ENCODE measurements at places on chromosomes 2 and 18.
A peak's percentile ranks its signal among the peaks of the same experiment; 100 is the strongest.

DNA sequence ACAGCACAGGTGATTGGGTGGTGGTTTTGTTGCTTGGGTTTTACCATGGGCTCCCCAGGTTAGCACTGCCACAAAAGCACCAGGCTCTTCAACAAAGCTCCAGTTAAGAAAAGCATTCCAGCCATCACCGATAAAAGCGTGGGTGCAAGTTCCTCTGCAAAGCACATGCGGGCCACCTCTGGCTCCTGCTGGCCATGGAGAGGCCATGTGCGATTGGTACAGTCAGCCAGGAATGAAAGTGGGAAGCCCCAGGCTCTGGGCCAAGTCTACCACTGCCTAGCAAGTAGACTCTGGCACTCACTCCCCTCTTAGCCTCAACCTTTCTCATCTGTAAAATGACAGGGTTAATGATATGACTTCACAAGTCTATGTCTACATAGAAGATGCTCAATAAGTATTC, 36.0 kb downstream of the BCL11A start:
- no peak for DNase-seq

DNA sequence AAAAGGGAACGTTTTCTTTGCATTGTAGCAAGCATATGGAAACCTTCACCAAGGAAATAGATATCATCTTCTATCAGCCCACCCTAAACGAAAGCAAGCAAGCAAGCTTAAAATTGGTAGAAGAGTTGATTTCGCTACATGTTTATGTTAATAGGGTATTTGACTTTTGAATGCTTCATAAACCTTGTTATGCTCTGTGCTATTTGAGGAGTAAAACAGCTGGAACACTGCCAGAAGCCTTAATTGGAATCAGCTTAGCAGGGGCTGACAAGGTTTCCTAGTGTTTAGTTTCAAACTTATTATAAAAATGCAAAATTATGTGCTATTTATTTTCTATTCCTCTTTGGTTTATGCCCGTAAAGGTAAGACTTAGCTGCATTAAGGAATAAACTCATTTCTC, 70.6 kb upstream of the LINC00305 start:
- DNase-seq, result peak; percentile 25

DNA sequence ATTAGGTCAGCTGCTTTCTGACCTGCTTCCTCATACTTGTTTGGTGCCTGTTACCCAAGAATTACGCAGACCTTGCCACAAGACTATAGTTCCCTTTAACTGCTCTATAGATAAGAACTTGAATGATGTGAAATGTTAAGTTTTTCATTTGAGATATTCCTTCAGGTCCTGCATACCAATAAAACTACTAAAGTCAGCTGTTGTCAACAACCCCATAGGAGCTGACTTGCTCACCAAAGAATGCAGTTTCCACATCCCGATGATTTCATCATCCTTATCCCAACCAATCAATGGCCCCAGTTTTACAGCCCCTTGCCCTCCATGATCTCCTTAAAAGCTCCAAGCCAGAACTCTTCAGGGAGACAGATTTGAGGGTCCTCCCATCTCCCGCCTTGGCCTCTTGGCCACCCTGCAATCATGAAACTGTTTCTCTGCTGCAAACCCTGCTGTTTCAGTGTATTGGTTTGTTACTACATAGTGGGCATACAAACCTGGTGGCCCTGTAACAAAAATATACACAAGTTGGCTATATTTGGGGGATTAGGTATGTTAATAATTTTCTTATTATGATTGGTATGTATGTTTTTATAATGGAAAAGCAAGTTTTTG, 396.3 kb upstream of the CHST9 start:
- DNase-seq, result no peak

DNA sequence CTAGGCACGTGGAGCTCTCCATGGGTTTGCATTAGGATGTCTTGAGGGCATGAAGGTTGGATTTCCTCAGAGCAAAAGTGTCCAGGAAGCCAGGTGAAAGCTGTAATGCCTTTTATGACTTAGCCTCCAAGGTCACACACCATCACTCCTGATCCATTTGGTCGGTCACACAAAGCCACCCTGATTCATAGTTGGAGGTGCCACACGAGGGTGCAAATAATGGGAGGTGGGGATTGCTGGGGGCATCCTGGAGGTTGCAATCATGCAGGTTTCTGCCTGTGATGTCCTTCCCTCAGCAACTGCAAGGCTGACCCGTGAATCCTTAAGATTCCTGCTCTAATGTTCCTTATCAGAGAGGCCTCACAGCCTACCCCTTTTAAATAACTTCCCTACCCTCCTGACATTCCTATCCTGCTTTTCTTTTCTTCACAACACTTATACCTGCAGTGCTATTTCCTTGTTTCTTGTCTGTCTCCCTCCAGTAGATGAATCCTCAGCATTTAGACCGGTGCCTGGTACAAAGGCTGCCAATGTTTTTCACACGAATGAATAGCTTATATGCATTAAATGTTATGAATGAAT, 97.1 kb downstream of the LIPG start:
- no peak for DNase-seq

DNA sequence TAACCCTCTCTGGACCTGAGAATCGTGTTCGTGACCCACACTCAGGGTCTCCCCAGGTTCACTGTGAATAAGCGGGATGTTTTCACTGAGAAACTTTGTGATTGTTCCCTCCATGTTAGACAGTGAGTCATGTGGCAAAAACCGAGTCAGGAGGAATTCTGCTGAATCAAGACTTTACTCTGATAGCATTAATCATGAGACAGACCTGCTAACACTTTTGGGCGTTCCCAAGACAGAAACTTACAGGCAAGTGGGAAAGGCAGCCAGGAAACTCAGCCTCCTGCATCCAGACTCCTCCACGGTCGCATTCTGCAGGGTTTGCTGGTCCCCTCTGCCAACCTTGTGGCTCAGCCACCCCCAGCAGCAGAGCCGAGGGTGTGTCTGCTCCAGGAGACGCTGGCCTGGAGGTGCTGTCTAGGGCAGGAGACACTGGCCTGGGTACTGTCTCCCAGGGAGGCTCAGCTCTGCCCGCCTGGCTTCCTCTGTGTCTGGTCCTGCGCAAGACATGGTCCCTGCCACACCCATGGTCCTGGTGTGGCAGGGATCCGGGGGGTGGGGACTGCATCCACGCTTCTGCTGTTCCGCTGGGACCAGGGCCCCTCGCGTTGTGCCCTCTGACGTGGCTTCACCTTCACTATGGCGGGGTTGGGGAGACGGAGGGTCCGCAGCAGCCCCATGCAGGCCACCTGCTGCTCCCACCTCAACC, 177.4 kb downstream of the TWIST2 start:
- no peak for DNase-seq

GRCh38 chr2:214604861-214605260, 194.0 kb downstream of the VWC2L start:
- DNase-seq, result no peak

GRCh38 chr2:43239981-43240765, 13.8 kb upstream of the ZFP36L2 start:
- no peak for DNase-seq

DNA sequence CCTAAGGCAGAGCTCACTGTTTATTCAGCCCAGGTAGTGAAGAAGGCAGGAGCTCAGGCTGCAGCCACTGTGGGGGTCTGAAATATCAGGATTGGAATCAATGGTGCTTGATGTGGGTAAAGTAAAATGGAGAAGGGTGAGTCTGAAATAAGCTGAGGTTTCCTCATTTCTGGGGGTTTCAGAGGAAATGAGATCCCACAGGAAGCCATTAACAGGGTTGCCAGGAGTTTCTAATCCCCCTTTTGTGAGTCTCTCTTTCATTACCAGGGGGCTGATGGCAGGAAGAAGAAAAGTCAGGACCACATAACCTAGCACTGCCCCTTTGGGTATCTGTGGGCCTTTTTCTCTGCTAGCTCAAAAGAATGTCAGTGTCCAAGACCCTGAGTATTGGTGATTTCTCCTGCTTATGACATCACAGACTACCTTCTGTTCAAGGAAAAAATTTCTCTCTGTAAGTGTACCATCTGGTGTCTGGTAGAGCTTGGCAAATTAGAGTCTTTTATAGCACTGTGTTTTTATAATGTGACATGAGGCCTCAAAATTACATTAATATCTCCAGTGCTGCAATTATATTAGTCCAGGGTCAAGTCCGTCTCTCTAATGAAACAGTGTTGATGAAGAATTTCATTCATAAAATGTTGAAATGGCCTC, 56.0 kb downstream of the LBH start:
- DNase-seq, result peak; percentile 9

DNA sequence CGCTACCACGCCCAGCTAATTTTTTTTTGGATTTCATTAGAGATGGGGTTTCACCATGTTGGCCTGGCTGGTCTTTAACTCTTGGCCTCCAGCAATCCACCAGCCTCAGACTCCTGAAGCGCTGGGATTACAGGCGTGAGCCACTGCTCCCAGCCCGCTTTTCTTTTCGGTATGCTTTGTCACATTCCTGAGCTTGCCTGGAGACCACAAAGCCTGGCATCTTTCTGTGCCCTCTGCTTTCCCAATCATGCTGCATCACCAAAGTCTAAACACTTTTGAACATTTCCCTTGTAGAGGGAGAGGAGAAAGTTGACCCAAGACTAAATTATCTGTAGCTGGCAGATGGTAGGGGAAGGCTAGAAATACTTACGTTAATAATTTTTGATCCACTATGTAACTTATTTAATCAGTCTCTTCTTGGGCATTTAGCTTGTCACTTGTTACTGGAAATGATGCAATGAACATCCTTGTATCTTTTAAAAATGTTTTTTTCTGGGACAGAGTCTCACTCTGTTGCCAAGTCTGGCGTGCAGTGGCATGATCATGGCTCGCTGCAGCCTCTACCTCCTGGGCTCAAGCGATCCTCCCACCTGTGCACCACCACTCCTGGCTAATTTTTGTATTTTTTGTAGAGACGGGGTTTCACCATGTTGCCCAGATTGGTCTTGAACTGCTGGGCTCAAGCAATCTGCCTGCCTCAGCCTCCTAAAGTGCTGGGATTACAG, 2.7 kb upstream of the NPC1 start:
- DNase-seq, result no peak

- no peak for DNase-seq
Measured at GRCh38 chr18:23451491-23451890, 1.6 kb upstream of the RIOK3 start.

DNA sequence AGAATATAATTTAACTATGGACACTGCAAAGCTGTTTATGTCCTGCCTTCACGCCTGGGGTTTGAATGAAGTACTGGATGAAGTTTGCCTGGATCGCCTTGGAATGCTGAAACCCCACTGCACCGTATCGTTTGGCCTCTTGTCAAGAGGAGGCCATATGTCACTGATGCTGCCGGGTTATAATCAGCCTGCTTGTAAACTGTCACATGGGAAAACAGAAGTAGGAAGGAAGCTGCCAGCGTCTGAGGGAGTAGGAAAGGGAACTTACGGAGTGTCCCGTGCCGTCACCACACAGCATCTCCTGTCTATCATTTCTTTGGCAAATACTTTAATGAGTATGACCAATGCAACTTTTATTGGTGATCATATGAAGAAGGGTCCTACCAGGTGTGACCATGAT, 105.8 kb downstream of the WDR7 start:
- DNase-seq, result peak; percentile 80

GRCh38 chr2:233250985-233251305, 528 bp upstream of the ATG16L1 start:
- no peak for DNase-seq

GRCh38 chr2:168180483-168180882, 66.9 kb downstream of the STK39 start:
- DNase-seq, result no peak

GRCh38 chr2:147548451-147548850, 296.4 kb upstream of the ACVR2A start:
- DNase-seq, result no peak

DNA sequence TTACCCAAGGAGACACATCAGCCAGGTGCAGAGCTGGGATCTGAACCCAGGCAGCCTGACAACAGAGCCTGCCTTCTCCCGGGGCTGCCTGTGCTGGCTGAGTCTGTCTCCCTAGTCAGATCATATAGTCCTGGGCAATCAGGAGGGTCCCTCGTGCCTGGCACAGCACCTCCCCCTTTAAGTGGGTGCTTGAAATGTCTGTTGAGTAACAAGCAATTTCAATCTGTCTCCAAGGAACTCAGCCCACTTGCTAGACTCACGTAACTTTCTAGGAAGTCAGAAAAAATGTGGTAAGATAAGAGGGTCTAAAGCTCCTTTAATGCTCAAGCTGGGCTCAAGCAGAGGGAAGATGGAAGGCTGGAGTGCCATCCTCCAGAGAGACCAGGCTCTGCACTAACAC, 51.9 kb downstream of the REEP1 start:
- DNase-seq, result no peak

- DNase-seq, result no peak
Measured at GRCh38 chr18:46366751-46367376, 262.7 kb downstream of the HAUS1 start.

DNA sequence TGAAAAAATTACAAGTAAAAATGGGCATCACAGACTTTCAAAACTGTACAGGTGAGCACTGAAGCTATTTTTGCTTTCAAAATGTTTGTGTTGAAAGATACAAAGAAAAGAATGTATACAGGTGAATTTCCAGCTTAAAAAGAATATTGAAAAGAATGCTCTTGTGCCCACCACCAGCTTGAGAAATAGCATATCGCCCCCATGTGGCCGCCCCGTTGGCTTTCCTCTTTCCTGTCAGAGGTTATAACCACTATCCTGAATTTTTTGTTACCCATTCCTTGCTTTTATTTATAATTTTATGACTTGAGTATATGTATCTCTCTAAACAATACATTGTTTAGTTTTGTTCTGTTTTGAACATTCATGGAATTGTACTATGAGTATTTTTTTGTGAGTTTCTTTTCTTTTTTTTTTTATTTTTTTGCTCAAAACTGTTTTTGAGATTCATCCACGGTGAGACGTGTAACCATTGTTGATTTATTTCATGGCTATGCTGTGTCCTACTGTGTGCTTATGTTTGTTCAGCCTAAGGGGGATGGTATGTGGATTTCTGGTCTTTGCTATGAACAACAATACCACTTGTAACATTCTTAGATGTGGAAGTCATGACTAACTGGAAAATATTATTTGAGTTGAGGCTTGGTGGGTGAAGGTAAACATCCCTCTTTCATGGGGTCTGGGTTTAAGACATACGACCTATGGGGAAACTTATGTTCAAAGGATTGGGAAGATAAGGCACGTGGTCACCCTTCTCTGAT, 11.6 kb downstream of the TRPM8 start:
- DNase-seq, result no peak

- no peak for DNase-seq
Measured at GRCh38 chr2:27255660-27256059, 7.2 kb downstream of the SLC30A3 start.

DNA sequence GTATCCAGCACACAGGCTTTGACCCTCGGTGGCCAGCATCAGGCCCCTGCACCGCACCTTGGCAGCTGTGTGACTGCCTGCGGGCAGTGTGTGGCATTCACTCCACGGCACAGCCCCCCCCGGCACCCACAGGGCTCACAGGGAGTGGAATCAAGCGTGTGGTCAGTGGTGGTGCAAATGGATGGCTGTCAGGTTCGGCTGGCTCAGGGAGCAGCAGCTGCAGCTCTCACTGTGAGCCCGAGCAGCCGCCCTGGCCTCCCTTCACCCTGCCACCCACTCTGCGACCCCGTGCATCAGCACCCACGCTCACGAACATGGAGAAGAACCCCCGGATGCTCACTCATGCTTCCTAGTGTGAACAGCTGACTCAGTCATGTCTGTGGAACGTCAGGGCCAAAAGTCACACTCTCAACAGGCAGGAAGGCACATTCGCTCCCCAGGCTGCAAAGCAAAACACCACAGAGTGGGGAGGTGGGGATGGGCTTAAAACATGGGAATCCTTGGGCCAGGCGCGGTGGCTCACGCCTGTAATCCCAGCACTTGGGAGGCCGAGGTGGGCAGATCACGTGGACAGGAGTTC, 41.5 kb upstream of the GPC1 start:
- DNase-seq, result no peak

- no peak for DNase-seq
Measured at GRCh38 chr2:220509966-220510365, 882.5 kb downstream of the SLC4A3 start.

- no peak for DNase-seq
Measured at GRCh38 chr2:148495586-148495985, 149.0 kb upstream of the EPC2 start.
